T follicular helper cell (primary cell): ENCODE measurements at places on chromosomes 2 and 18.

- no peak for DNase-seq
These were observed 8.8 kb upstream of the TTLL4 start for GRCh38 chr2:218701806-218702205.

DNA sequence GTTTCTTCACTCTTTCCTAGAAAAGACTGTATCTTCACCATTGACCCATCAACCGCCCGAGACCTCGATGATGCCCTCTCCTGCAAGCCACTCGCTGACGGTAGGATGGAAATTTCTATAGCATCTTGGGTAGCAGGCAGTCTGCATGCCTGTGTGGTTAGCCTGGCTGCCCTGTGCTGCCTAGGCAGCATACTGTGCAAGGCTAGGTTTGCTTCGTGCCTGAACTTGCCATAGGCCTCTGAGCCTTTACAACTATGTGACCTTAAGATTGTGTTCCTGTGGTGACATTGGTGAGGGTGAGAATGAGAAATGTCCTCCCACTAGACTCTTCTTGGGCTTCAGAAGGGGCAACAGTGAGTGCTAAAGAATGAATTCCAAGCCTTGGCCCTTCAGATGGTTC, 168.2 kb upstream of the ALPP start:
- no peak for DNase-seq

- DNase-seq, result peak; percentile 44
These were observed 46.5 kb downstream of the UNC50 start for GRCh38 chr2:98654699-98655495.

- DNase-seq, result no peak
These were observed 168.7 kb upstream of the SKOR2 start for GRCh38 chr18:47420130-47420529.

GRCh38 chr2:240620859-240621258, 4.4 kb upstream of the GPR35 start:
- DNase-seq, result no peak

GRCh38 chr18:77055429-77056300, 76.9 kb downstream of the MBP start:
- no peak for DNase-seq

DNA sequence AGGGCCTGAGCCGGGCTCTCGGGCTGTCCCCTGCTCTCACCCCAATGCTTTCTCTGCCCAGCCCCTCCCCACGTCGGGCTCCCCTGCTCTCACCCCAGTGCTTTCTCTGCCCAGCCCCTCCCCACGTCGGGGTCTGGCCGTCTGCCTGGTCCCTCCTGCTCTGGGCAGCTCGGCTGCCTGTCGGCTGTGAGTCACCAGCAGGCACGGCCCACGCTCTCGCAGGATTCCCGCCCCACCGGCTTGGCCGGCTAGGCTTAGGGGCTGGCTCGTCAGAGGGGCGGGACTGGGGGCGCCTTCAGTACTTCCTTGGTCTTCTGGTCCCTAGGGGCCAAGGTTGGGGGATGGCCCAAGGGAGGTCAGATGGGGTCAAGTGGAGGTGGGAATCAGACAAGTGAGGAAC, 3.3 kb downstream of the BOK start:
- no peak for DNase-seq

- DNase-seq, result no peak
These were observed 7.3 kb upstream of the SLC3A1 start for GRCh38 chr2:44267796-44268648.

DNA sequence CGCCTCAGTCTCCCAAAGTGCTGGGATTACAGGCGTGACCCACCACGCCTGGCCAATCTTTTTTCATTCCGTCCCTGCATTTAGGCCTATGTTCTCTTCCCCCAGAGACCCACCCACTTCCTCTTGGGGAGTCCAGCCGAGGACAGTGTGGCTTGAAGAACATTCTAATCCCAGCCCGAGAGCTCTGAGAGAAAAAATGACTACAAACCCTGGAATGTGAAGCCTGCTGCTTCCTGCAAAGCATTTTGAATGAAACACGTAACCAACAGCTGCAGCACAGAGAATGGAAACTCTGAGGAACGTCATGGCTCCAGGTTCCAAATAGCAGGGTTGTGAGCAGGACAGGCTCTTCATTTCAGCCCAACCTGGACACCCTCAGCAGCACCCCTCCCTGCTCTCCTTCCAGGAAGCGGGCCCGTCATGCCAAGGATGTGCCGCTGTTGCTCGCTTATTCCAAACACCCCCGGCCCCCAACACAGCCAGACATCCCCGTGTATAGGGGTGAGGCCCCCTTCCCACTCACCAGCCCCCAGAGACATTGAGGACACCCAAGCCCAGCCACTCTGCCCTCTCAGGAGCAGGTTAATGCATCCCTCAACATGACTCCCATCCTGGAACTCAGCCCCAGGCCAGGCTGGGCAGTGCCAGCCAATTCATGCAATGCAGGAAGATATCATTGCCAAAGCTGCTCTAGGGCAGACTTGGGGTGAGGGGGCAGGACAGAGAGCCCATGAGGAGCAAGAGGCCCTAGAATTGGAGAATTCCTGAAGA, 139.8 kb downstream of the ZFP36L2 start:
- no peak for DNase-seq

DNA sequence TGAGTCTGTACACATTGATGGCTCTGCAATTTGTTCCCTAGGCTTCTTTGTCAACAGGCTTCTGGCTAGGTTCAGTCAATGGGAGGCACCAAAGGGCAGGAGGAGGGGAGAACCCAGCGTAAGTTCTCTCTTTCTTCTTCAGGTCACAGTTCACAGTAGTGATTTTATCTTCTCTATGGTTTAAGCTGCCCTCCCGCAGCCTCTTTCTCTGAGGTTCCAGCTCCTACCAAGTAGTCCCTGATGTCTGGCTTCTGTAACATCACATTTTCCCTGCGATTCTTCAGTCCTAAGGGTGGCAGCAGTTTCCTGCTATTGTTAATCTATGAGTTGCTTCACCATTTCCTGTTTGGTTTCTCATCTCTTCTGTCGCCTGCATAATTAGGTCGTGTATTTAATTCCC, 107.4 kb downstream of the CPO start:
- no peak for DNase-seq

DNA sequence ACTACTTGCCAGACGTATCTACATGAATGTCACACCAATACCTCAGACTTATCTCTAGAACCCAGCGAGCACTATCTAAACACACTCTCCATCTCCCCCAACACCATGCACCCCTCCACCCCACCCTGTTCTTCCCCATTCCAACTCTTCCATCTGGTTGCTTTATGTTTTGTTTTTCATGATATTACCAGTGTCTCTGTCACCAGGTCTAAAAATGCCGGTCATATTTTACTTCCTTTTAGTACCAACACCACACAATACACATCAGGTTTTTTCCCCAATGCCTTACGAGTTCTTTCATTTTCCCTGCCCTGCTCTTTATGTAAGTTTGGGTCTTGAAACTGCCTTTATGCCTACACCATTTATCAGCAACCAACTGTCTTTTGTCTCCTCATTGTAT, 10.2 kb upstream of the ITGA4 start:
- DNase-seq, result no peak

DNA sequence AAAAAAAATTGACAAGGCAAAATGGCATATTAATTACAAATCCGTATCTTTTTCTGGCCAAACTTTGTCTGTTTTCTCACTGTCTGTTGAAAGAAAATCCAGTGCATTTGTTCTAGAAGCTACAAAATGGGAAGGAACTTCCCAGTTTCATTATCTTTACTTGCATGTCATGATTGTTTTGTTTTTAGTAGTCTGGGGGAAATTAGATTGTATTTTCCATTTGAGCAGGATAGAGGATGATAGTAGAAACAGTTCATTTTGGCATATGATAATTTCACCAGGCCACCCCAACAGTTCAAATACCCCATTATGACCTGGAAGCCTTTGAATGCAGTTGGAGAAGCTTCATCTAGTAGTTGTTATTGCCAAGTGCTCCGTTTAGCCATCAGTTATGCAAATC, 77.5 kb upstream of the RANBP2 start:
- DNase-seq, result no peak

- no peak for DNase-seq
These were observed 63.9 kb downstream of the NEB start for GRCh38 chr2:151670346-151670745.

DNA sequence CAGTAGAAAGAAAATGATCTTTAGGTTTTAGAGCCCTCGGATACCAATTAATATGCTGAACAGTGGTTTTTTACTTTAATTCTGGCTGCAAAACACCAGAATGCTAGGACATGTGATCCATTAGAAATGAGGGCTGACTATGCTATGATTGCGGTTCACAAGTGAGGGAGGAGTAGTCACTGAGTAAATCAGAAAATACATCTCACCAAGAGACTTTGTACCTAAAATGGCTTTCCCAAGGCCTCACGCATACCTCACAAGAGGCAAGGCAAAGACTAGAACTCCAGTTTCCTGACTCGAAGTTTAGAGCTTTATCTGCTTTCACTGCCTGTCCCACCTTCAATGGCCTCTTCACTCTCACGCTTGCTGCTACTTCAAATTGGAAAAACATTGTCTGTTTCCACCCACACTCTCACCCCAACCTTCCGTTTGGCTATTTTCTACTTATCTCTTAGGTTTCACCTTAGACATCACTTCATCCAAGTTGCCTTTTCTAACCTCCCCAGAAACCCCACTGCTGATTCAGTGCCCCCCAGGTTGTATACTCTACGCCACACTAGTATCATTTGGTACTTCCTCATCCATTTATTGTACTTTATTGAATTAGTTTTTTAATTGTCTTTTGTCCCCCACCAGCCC, 5.1 kb upstream of the MBD2 start:
- DNase-seq, result no peak

- DNase-seq, result no peak
These were observed 193.7 kb downstream of the INO80D start for GRCh38 chr2:205892251-205892655.

DNA sequence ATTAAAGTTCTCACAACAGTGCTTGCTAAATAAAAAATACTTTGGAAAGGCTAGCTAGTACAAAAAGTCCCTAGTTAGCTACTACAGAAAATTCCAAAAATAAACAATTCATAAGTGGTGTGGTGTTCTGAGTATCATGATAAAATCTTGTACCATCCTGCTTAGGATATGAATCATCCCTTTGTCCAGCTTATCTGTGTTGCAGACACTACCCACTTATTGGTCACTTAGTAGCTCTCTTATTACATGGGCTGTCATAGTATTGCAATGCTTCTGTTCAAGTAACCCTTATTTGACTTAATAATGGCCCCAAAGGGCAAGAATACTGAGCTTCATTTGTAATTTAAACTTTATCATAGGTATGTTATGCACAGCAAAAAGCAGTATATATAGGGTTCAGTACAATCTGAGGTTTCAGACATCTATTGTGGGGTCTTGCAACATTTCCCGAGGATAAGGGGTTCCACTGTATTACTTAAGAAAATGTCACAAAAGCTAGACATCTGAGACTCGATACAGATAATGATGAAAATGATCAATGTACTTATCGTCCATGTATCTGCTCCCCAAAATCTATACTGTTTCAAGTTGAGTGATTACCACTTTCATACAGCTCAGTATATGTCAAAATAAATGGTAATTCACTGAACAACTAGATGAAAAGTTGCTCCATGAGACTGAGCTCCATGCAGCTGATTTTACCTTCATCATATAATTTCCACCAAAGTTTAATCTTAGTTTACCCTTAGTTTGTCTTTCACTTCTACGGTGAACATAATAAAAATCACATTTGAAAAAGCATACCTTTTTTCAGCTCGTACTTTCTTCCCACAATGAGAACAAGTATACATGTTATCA, 93.8 kb downstream of the C2orf74 start:
- DNase-seq, result no peak

DNA sequence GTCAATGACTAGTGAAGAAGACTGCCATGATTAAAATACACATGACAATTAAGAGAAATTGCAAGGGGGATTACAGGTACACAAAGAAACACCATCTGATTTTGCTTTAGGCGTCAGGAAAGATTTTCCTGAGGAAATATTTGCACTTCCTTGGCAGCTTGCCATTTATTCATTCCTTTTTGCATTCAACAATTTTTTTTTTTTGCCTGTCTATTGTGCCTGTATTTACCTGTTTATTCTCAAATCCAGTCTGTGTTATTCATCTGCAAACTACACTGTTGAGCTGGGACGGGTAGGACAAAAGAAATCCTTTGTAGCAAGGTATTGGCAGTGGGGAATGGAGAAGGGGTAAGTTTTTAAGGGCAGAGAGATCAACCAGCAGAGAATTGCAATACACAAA, 31.8 kb downstream of the SMAD2 start:
- DNase-seq, result no peak

DNA sequence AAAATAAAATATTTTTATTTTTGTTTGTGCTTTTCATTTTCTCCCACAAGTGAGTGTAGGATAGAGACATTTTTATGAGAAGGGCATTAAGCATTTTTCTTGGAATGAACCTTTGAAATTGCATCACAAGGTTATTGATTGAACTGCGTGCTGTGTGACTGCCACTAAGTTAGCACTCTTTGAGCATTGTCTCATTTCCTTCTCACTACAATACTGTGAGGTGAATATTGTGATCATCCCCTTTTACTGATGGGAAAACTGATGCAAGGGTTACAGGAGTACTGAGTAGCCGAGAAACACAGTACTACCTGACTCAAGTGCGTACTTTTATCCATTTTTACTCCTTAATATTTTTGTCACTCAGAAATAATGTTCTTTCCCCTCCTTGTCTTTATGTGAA, 2.0 kb downstream of the NBEAL1 start:
- no peak for DNase-seq
